ENCODE measurements at places on chromosomes 12 and 14. TPM values are rescaled to one million over a fixed set of nuclear protein-coding genes. Genes with fewer than 3 reads are reported as not detected.

- no peaks in the 10 kb centered on the region for H3K4me1 ChIP-seq
- H3K27me3 ChIP-seq, result peaks cover 20% of the 10 kb centered on the region
- H3K4me3 ChIP-seq, result no peak overlapping the region
- no peak overlapping the region for H3K27ac ChIP-seq
- DNase-seq, result no peak
These were observed 18.1 kb downstream of the NUAK1 start for GRCh38 chr12:106120519-106121105.

Gene RNASE1
- total RNA-seq, result not detected

DNA sequence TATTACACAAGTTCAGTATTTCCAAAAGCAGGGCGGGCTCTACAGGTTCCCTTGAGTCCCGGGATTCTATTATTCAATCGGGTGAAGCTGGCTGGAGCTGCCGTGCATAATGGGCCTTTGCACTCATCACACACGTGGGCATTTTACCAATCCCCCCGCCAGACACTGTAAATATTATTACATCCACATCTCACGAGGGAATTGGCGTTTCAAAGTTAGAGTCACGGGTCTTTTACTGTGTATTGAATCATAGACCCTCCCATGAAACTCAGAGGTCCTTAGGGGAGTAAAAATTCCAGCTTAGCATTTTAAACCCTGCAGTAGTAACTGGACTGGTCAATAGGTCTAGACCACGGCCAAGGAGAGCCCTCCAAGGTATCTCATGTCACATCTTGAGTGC is 70.3 kb downstream of the MAP1LC3B2 start:
- no peaks in the 10 kb centered on the region for H3K36me3 ChIP-seq
- peaks cover 10% of the 10 kb centered on the region for H3K27me3 ChIP-seq
- H3K4me3 ChIP-seq, result no peak overlapping the region
- H3K4me1 ChIP-seq, result no peaks in the 10 kb centered on the region

DNA sequence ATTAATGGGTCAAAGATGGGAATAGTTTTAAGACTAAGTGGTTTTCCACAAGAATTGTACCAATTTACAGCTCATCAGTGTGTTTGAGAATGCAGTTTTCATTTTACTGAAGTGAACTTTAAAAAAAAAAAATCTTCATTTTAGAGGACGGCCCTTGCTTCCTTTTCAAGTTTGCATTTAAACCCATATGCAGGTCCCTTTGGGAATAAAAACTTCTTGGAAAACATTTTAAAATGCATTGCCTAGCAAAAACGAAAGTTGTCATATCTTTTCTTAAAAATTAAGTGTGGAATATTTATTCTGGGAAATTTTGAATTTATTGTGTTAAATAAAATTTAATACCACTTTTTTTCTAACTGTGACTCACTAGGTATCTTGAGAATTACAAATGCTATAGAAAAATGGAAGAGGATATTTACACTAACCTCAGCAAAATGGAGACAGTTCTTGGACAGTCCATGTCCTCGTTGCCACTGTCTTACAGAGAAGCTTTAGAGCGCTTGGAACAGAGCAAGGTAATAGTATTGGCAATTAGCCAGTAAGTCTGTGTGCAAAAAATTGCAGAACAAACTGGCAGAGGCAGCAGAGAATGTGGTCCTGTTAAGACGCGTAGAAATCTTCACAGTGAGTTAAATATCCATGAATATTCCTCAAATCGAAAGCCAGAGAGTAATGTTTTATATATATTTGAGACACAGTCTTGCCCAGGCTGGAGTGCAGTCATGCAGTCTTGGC is 209.7 kb downstream of the SYNE2 start:
- no peak for DNase-seq
- H3K4me1 ChIP-seq, result no peaks in the 10 kb centered on the region
- no peak overlapping the region for H3K4me3 ChIP-seq
- H3K27ac ChIP-seq, result no peak overlapping the region
- H3K36me3 ChIP-seq, result peaks cover 9% of the 10 kb centered on the region

Gene SDR9C7
- total RNA-seq, result not detected

- no peak overlapping the region for H3K27ac ChIP-seq
- H3K36me3 ChIP-seq, result no peaks in the 10 kb centered on the region
- H3K27me3 ChIP-seq, result no peaks in the 10 kb centered on the region
- no peak overlapping the region for H3K4me3 ChIP-seq
- peaks cover 14% of the 10 kb centered on the region for H3K4me1 ChIP-seq
These were observed 21.0 kb downstream of the HPD start for GRCh38 chr12:121837680-121838079.

- H3K27me3 ChIP-seq, result no peaks in the 10 kb centered on the region
- H3K27ac ChIP-seq, result no peak overlapping the region
- no peak for DNase-seq
- no peak overlapping the region for H3K4me3 ChIP-seq
- H3K4me1 ChIP-seq, result no peaks in the 10 kb centered on the region
These were observed 27.2 kb upstream of the ANO4 start for GRCh38 chr12:100767371-100767770.

Gene MMP17
- total RNA-seq, result 0.32 TPM

Gene ACOT4
- 2.4 TPM for total RNA-seq

DNA sequence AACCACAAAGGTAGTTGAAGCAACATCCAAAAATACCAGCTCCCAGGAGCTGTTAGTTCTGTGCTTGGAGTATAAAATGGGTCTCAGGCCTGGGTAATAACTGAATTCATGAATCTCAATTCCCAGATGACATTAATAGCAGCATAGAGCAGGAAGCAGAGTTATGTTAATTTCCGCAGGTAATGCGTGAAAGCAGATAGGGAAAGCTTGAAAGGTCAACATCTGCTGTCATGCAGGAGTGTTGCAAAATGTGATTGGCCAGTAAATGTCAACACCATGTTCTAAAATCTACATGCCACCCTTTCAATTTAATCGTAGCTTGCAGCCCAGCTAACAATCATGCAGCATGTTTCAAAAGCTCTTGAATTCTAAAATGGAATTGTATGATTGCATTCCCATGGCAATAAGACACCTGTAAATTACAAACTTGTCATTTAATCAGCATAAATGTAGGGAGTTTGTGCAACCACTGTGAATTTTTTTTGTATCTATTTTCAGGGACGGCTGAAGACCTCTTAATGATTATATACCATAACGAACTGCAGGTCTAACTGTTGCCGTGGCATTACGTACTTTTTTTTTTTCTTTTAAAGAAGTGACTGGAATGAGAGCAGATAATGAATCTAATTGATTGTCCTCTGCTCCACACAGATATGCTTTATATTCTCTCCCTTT is 635.8 kb upstream of the FOXG1 start:
- DNase-seq, result no peak
- H3K4me1 ChIP-seq, result no peaks in the 10 kb centered on the region
- H3K36me3 ChIP-seq, result no peaks in the 10 kb centered on the region
- H3K4me3 ChIP-seq, result no peak overlapping the region
- no peak overlapping the region for H3K27ac ChIP-seq

Gene GCN1
- 146 TPM for total RNA-seq

Gene SRSF5
- 310 TPM for total RNA-seq

Gene PTPRQ
- not detected for total RNA-seq

Gene TSHR
- total RNA-seq, result not detected
